Smooth muscle cell of trachea (primary cell): ENCODE measurements at places on chromosomes 4 and X. TPM values are rescaled to one million over a fixed set of nuclear protein-coding genes. Genes with fewer than 3 reads are reported as not detected.

ASB12 gene
- under 0.01 TPM in 1 of 2 replicates, not detected in the other for total RNA-seq

MID1IP1 gene
- total RNA-seq: 173 and 196 TPM in 2 replicates

ZXDB gene
- total RNA-seq: 7.9 and 11.4 TPM in 2 replicates

RNF212 gene
- 1.5 and 4.6 TPM in 2 replicates for total RNA-seq

ADGRG4 gene
- total RNA-seq: under 0.01 TPM in 1 of 2 replicates, not detected in the other

RPL34 gene
- total RNA-seq: 400 and 658 TPM in 2 replicates

NDST3 gene
- not detected in 2 replicates for total RNA-seq

TMEM156 gene
- total RNA-seq: 0.15 TPM in 1 of 2 replicates, not detected in the other

COL4A6 gene
- total RNA-seq: 0.83 and 1.5 TPM in 2 replicates

GPAT3 gene
- total RNA-seq: 13.6 and 20.8 TPM in 2 replicates

HSFX2 gene
- not detected in 2 replicates for total RNA-seq

NAA11 gene
- not detected in 2 replicates for total RNA-seq

CT83 gene
- not detected in 2 replicates for total RNA-seq

PARM1 gene
- total RNA-seq: 0.17 TPM in 1 of 2 replicates, not detected in the other

DUX4 gene
- not detected in 2 replicates for total RNA-seq

TRIM60 gene
- total RNA-seq: not detected in 2 replicates

TMPRSS11D gene
- under 0.01 TPM in 1 of 2 replicates, not detected in the other for total RNA-seq

SEL1L3 gene
- 89.4 and 125 TPM in 2 replicates for total RNA-seq

SPP1 gene
- 0.29 and 0.83 TPM in 2 replicates for total RNA-seq

LINC00632 gene
- 1.7 and 7.3 TPM in 2 replicates for total RNA-seq

CT45A1 gene
- total RNA-seq: not detected in 2 replicates

GYPA gene
- total RNA-seq: not detected in 2 replicates

CCSER1 gene
- not detected in 2 replicates for total RNA-seq

CPE gene
- total RNA-seq: 9.2 and 30.8 TPM in 2 replicates

UGT2B10 gene
- not detected in 2 replicates for total RNA-seq

WDR1 gene
- 297 and 377 TPM in 2 replicates for total RNA-seq

NOX1 gene
- under 0.01 TPM in 1 of 2 replicates, not detected in the other for total RNA-seq

FGG gene
- not detected in 2 replicates for total RNA-seq

HSFX1 gene
- 0.87 and 2.0 TPM in 2 replicates for total RNA-seq

MPP1 gene
- total RNA-seq: 38.7 and 49.1 TPM in 2 replicates

SERTM2 gene
- under 0.01 TPM in 1 of 2 replicates, not detected in the other for total RNA-seq

FHDC1 gene
- under 0.01 and 0.17 TPM in 2 replicates for total RNA-seq

RELL1 gene
- 58.9 and 91.6 TPM in 2 replicates for total RNA-seq

HAUS3 gene
- 5.8 and 11.8 TPM in 2 replicates for total RNA-seq

SULT1B1 gene
- under 0.01 and 0.15 TPM in 2 replicates for total RNA-seq

PRSS12 gene
- 93.1 and 158 TPM in 2 replicates for total RNA-seq

PALLD gene
- total RNA-seq: 117 and 176 TPM in 2 replicates

BMX gene
- total RNA-seq: 0.73 TPM in 1 of 2 replicates, not detected in the other

ZCCHC18 gene
- total RNA-seq: 0.33 TPM in 1 of 2 replicates, not detected in the other

PSMD10 gene
- total RNA-seq: 106 and 116 TPM in 2 replicates

NSDHL gene
- total RNA-seq: 14.9 and 22.4 TPM in 2 replicates

BMP3 gene
- under 0.01 and 0.17 TPM in 2 replicates for total RNA-seq

FAM47A gene
- not detected in 2 replicates for total RNA-seq

TMA16 gene
- 11.7 and 28.2 TPM in 2 replicates for total RNA-seq
